ENCODE measurements at places on chromosomes 1 and 21.

- no peak for DNase-seq
Measured at GRCh38 chr1:151482017-151482416, 22.7 kb upstream of the POGZ start.

DNA sequence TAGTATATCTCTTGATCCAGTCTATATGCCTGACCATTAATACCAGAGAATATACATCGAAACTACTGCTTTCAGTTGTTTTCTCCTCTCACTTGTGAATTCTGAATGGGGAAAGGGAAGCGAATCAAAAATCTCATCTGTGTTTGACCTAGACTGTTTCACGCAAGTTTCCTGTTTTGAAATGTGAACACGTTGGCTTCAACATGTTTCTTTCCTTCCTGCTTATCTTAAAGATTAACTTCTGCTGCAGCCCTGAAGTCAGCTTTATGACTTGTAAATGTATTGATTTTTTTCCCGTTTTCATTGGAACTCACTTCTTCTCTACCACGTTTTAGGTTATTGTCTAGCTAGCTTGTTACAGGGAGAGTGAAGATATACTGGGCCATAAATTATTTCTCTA lies 49.9 kb downstream of the SNX27 start:
- no peak for DNase-seq

DNA sequence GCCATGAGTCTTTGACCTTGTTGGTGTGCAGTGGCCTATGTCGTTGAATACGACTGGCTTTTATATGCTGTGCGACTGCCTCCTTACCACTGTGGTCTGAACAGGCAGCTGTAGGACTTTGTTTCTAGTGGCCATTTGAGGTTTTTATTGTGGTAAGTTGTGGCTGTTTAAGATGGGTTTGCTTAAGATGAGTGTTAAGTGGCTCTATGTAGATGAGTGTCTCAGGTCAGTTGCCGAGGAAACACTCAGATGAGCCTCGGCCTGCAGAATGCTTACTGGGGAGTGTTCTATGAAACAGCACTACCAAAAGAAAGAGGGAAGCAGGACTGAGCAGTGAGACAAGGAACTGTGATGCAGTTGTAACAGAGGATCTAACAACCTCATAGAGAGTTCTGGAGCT lies 14.9 kb upstream of the CD1C start:
- DNase-seq, result no peak

GRCh38 chr1:109788695-109789521 lies 25.2 kb upstream of the EPS8L3 start:
- no peak for DNase-seq

DNA sequence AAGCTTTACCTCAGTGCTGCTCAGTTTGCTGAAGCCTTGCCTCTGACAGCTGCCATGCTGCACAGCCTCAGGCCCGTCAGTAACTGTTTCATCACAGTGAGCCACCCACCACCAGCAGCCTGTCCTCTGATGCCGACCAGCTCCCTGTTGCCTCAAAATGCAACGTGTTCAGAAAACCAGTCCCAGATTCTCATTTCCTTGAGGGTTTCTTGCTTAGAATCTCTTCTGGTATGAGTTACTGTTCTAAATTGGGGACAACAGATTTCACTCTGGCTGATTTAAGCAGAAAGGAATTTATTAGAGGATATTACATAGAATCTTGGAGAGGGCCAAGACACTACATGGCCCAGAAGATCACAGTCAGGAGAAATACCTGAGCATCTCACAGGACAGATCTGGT lies 11.0 kb downstream of the UBL4B start:
- DNase-seq, result no peak

GRCh38 chr1:228009116-228009827 lies 2.5 kb downstream of the WNT3A start:
- DNase-seq, result no peak

- DNase-seq, result no peak
Measured at GRCh38 chr1:147843486-147843885, 59.1 kb upstream of the GJA8 start.

GRCh38 chr1:2611621-2612437 lies 21.0 kb downstream of the MMEL1 start:
- no peak for DNase-seq

GRCh38 chr1:76998582-76999223 lies 131.4 kb downstream of the ST6GALNAC5 start:
- no peak for DNase-seq

DNA sequence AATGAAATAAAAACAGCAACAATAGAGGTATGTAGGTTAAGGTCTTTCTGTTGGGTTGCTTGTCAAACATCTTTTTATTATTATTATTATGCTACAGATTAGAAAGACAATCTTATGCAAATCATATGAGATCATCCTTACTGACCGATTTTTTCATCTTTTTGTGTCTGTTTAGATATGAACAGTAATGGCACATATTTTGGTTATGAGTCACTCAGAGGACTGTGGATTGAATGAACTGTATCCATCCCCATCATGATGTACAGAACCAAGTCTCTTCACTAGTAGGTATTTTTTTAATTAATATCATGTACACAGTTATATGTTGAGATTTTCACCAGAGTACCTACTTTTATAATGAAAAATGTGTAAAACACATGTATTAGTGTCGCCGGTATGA lies 159.1 kb downstream of the CHRM3 start:
- no peak for DNase-seq

- no peak for DNase-seq
Measured at GRCh38 chr1:16063921-16064320, 9.5 kb downstream of the FAM131C start.

GRCh38 chr1:228149406-228150119 lies at the start of gene GJC2:
TSS of gene GJC2 (plus strand) at chr1:228149930. CDS start at chr1:228157759, 7,829 bp downstream.
- no peak for DNase-seq

DNA sequence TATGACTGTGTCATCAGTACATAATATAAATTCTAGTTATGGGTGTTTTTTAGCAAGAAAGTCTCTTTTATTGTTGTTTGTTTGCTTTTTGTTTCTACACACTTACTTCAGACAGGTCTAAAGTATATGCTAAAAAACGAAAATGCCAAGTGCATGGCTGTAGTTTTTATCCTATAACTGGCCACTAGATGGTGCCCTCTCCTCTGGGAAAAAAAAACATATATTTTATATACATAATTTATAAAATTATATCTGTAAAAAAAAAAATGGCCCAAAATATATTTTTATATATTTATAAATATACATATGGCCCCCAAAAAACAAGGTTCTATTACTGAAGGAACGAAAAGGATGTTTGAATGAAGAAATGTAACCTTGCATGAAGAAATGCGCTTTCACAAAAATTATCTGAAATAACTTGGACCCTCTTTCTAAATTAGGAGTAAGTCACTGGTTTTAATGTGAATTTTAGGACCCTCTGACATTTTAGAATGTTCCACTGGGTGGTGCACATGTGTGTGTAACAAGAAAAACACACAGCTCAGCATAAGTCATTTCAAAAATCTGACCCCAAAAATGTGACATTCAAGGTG lies 93.5 kb downstream of the TTLL7 start:
- no peak for DNase-seq

- DNase-seq, result no peak
Measured at GRCh38 chr1:54643736-54644135, 2.1 kb downstream of the MROH7 start.

GRCh38 chr1:16082283-16083038 lies 9.0 kb upstream of the FAM131C start:
- peak; percentile 61 for DNase-seq

DNA sequence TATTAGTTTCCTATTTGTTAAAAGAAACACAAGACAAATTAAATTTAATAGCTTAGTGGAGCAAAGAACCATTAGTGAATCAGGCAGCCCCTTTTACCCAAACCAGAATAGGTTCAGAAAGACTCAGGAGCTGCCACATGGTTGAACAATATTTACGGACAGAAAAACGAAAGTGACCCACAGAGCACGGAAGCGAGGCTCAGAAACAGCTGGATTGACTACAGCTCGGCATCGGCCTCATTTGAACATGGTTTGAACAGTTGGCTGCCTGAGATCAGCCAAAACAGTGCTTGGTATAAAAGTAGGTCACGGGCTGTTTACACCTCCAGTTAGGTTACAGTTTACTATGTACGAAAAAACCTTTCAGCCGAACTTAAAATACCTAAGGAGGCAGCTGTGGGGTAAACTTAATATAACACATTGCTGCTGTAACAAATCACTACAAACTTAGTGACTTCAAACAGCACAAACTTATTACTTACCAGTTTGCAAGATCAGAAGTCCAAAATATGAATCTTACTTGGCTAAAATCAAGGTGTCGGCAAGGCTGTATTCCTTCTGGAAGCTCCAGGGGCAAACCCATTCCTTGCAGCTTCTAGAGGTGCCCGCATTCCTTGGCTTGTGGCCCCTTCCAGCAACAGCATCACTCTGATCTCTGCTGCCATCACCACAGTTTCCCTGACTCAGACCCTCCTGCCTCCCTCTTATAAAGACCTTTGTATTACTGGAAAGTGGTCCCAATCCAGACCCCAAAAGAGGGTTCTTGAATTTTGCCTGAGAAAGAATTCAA lies 11.8 kb downstream of the PADI4 start:
- DNase-seq, result no peak

DNA sequence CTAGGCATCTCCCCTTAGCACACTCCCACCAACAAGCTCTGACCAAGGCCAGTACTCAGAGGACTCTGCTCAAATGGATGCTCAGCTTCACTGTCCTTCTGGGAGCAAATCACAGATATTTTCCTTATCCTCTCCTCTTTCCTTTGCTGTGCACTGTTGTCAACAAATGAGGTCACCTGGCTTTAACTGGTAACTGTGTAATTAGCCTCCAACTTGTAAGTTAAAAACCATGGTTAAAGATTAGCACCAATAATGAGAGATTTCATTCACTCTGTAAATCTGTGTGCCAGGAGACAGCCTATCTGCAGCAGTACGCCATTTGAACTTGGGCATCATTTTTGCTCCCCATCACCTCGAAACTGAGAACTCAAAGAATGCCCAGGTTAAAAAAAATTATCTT lies 149.5 kb downstream of the GABPA start:
- DNase-seq, result no peak

DNA sequence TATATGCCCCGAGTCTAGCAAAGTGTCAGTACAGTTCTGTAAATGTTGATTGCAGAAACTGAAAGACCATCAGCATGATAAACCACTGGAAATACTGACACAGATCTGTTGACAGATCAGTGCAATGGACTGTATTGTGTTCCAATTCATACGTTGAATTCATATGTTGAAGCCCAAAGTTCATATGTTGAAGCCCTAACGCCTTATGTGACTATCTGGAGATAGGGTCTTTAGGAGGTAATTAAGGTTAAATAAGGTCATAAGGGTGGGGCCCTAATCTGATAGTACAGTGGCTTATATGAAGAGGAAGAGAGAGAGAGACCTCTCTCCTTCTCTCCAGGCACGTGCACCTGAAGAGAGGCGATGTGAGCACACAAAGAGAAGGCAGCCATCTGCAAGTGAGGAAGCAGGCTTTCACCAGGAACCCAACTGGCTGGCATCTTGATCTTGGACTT lies 144.7 kb downstream of the MRPL39 start:
- no peak for DNase-seq

DNA sequence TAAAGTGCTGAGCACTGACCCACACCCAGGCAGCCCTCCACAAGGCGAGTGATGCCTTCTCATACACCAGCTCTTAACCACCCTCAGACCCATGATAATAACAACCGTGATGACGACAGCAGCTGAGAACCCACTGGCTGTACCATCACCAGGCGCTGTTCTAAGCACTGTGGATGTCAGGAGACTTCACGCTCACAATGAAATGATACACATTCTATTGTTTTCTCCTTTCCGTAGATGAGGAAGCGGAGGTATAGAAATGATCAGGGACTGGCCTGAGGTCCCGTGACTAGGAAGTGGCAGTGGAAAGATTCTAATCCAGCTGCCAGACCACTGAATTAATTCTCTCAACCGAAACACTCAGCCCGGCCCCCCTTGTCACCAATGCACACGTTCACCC lies 32.6 kb downstream of the SDC3 start:
- no peak for DNase-seq

- no peak for DNase-seq
Measured at GRCh38 chr1:233038581-233038980, 88.2 kb downstream of the NTPCR start.

- no peak for DNase-seq
Measured at GRCh38 chr1:22273686-22274681, 131.1 kb upstream of the WNT4 start.

GRCh38 chr1:211939876-211940468 lies 95.4 kb downstream of the INTS7 start:
- peak; percentile 37 for DNase-seq

GRCh38 chr1:53655931-53656746 lies 82.8 kb downstream of the GLIS1 start:
- DNase-seq, result no peak

DNA sequence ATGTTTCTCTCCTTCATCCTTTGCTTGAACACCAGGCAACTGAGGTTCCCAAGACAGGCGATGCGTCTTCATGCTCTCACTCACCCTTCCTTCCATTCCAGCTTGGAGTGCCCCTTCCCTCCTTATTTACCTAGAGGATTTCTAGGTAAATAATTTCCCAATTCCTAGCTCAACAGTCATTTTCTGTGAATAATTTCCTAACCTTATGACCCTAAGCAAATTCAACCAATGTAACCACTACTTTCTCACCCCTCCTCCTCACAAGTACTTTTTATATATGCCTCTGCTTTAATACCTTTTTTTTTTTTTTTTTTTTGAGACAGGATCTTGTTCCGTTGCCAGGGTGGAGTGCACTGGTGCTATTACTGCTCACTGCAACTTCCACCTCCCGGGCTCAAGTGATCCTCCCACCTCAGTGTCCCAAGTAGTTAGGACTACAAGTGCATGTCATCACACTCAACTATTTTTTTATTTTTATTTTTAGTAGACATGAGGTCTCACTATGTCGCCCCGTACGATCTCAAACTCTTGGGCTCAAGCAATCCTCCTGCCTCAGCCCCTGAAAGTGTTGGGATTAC lies 86.7 kb downstream of the USP24 start:
- no peak for DNase-seq

DNA sequence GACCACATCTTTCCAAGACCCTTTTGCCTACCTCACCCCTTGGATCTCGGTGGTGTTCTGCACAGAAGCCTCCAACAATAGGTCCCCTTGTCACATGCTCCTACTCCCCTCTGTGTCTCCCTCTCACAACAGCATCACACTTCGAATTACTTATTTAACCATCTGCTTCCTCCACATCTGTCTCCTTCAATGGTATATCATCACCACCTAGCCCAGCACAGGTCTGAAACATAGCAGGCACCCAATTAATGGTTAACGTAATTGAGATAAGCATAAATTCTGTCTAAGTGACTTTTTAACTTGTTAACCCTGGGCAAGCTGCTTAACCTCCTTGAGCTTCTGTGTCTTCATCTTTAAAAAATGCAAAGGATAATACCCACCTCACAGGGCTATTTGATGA lies 100.3 kb upstream of the BARHL2 start:
- DNase-seq, result no peak

- no peak for DNase-seq
Measured at GRCh38 chr1:110255392-110255787, 45.3 kb downstream of the KCNC4 start.

GRCh38 chr1:204373911-204374310 lies 14.2 kb upstream of the PLEKHA6 start:
- DNase-seq, result no peak

GRCh38 chr1:55980582-55980981 lies 598.8 kb downstream of the PLPP3 start:
- DNase-seq, result no peak

All from GM19239 (cell line).